ENCODE measurements at places on chromosomes 7 and 10. TPM values are rescaled to one million over a fixed set of nuclear protein-coding genes. Genes with fewer than 3 reads are reported as not detected.

- H3K4me1 ChIP-seq, result peaks cover 3% of the 10 kb centered on the region
- H3K27ac ChIP-seq, result no peak overlapping the region
- peaks cover 7% of the 10 kb centered on the region for H3K27me3 ChIP-seq
Observed at GRCh38 chr7:101211501-101211900, 5.9 kb downstream of the PLOD3 start.

- no peak for DNase-seq
- no peak overlapping the region for H3K4me3 ChIP-seq
- no peaks in the 10 kb centered on the region for H3K4me1 ChIP-seq
- no peak overlapping the region for H3K27ac ChIP-seq
Observed at GRCh38 chr7:132243051-132243450, 333.2 kb downstream of the PLXNA4 start.

DNA sequence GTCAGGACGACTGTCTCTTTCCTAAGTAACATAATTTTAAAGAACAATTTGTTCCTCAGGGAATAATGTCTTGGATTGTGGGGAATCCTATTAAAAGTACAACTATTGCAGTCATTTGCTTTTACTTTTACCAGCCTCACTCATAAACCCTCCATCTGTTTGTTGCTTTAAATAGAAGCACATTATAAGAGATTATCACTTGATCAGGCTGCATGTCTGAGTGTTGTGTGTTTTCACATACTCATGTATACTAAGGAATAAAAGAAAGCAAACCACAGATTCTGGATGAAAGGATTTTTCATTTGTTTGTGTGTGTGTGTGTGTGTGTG lies 1077.8 kb downstream of the KCNMA1 start:
- H3K4me1 ChIP-seq, result no peaks in the 10 kb centered on the region
- no peaks in the 10 kb centered on the region for H3K36me3 ChIP-seq
- H3K27me3 ChIP-seq, result no peaks in the 10 kb centered on the region
- no peak overlapping the region for H3K4me3 ChIP-seq
- H3K27ac ChIP-seq, result no peak overlapping the region

DNA sequence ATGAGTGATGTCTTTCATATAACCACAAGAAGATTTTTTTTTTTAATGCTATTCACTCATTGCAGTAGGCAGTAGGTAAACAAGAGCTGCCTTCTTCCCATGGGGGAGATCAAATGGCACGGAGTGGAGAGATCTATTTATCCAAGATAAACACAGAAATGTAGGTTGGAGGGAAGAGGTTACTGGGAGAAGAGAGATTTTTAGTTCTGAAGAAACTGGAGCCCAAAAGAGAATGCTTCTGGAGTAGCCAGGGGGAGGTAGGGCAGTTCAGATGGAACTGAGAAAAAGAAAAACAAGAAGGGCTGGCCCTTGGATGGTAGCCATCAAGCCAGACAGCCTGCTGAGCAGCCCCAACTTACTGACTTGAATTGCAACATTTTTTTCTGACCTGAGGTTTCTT lies 270.1 kb upstream of the TPK1 start:
- H3K4me1 ChIP-seq, result no peaks in the 10 kb centered on the region
- no peaks in the 10 kb centered on the region for H3K27me3 ChIP-seq
- DNase-seq, result no peak
- H3K36me3 ChIP-seq, result no peaks in the 10 kb centered on the region
- H3K4me3 ChIP-seq, result no peak overlapping the region

DNA sequence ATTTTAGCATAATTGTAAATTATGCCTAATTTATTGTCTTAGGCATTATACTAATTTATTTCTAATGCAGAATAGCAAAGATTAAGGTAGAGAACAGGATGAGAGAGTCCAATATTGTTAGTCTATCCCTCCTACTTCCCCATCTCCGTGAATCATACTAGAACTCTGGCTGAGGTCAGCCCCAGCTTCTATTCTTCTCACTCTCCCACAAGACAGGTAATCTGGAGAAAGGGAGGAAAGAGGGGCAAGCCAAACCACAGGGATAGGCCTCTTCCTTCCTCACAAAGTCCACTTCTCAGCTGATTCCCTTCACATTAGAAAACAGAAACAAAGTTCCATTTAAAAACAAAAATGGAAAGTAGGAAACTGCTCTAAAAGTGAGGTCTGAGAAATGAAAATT lies 117.5 kb upstream of the LAMB4 start:
- no peaks in the 10 kb centered on the region for H3K36me3 ChIP-seq
- DNase-seq, result no peak
- H3K27me3 ChIP-seq, result no peaks in the 10 kb centered on the region
- H3K4me1 ChIP-seq, result no peaks in the 10 kb centered on the region

GRCh38 chr10:131638880-131639278 lies 261.9 kb upstream of the PPP2R2D start:
- no peak overlapping the region for H3K4me3 ChIP-seq
- DNase-seq, result no peak
- H3K36me3 ChIP-seq, result no peaks in the 10 kb centered on the region

DNA sequence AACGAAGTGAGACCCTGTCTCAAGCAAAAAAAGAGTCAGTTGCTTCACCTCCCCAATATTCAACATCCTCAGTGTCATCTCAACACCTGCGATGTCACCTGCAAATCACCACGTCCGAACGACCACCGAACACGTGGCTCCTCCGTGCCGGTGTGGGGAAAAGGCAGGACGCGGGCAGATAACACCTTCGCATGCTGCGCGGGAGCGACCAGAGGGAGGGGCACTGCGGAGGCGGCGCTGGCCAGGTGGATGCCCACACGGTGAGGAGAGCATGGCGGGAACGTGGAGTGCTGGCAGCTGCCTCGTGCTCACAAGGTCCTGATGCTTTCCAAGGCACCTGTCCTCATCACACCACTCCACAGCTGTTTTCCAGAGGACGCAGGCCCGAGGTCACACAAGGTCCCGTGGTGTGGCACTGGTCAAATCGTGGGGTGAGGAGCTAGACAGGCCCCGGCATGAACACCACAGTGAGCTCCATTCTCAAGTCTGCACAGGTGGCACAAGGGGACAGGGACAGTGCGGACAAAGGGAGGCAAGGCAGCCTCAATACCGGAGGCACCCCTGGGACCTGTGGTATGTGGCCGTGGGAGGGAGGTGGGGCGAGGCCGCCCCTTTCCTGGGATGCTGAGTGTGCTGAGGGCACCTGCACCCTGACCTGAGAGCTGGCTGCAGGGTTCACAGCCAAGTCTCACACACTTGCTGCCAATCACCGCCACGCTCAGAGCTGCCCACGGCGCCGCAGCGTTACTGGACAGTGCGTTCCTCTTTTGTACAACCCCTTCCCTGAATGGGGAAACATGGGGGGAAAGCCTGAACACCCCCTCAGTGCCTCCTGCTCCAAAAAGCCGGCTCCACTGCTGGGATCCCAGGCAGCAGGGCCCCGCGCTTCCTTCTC lies 13.0 kb downstream of the TUBGCP2 start:
- H3K4me3 ChIP-seq, result no peak overlapping the region
- H3K4me1 ChIP-seq, result no peaks in the 10 kb centered on the region
- DNase-seq, result no peak
- peaks cover 91% of the 10 kb centered on the region for H3K36me3 ChIP-seq

DNA sequence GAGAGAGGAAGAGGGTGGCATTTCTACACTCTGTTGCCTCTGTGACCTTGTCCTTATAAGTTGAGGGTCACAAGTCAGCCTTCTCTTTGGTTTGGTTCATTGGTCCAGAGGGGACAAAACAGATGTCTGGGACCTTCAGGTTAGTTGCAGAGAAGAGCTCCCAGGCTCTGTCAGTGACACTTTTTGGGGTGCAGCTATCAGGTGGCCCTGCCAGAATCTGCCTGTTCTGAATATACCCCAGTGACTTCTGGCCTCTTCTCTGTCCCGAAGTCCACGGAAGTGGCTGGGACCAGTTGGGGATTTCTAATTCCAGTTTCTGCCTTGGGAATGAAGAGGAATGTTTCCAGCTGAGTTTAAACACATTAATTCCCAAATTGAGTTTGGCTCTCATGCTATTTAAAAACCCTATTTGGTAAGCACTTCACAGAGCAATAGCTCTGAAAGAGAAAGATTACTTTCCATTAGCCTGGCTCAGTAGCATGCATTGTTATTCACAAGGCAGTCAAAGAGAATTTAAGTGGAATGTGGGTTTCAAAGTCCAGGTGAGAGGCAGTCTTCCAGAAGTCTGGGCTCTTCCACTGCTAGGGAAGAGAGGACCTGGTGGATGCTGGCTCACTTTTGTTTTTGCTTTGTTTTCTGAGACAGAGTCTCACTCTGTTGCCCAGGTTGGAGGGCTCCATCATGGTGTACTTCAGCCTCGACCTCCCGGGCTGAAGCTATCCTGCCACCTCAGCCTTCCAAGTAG lies 237.8 kb upstream of the GALNT17 start:
- no peak overlapping the region for H3K4me3 ChIP-seq
- no peak for DNase-seq
- H3K36me3 ChIP-seq, result no peaks in the 10 kb centered on the region
- no peaks in the 10 kb centered on the region for H3K4me1 ChIP-seq

- no peaks in the 10 kb centered on the region for H3K36me3 ChIP-seq
- no peaks in the 10 kb centered on the region for H3K4me1 ChIP-seq
- no peak overlapping the region for H3K4me3 ChIP-seq
- H3K27me3 ChIP-seq, result no peaks in the 10 kb centered on the region
- no peak for DNase-seq
Observed at GRCh38 chr7:91034459-91035368, 229.5 kb upstream of the FZD1 start.

GRCh38 chr10:32556783-32557395 lies 110.9 kb downstream of the CCDC7 start:
- no peaks in the 10 kb centered on the region for H3K4me1 ChIP-seq
- H3K27me3 ChIP-seq, result no peaks in the 10 kb centered on the region
- no peaks in the 10 kb centered on the region for H3K36me3 ChIP-seq
- DNase-seq, result no peak

DNA sequence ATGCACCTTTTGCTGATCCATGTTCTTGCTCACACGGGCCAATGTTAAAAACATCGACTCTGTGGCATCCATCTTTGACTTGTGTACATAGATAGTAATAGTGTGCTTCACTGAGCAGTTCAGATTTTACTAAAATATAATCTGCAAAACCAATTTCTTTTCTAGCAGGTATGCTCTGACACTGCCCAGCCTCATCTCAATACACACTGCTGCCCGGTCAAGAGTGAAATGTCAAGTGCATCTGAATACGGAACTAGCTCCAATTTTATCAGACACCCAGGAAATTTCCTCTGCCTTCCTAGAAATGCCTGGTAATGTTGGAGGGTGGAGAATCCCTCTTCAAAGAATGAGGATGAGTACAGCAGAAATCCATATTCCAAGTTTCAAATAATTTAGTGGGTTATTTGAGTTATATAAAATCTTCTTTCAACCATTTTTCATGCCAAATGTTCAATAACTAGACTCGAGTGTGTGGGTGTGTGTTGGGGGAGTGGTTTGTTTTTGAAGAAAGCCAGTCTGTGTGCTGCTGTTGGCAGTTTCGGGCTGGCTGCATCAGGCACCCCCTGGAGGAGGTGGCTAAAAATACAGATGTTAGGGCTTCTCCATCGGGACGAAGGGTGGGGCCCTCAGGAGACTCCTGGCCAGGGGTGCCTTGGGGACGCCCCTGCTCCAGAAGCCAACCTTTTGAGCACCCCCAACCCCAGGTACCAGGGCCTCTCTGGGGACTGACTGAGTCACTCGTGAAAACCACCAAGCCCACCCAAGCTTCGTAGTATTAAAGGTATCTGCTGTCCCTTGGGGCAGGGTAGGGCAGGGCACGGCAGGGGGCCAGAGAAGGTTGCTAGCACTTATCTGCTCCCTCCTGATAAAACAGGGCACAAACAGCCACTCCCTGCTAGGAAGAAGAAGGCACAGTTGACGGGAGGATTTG lies 15.4 kb downstream of the CTBP2 start:
- H3K27me3 ChIP-seq, result no peaks in the 10 kb centered on the region
- H3K4me3 ChIP-seq, result no peak overlapping the region
- no peak overlapping the region for H3K27ac ChIP-seq
- no peaks in the 10 kb centered on the region for H3K36me3 ChIP-seq

DNA sequence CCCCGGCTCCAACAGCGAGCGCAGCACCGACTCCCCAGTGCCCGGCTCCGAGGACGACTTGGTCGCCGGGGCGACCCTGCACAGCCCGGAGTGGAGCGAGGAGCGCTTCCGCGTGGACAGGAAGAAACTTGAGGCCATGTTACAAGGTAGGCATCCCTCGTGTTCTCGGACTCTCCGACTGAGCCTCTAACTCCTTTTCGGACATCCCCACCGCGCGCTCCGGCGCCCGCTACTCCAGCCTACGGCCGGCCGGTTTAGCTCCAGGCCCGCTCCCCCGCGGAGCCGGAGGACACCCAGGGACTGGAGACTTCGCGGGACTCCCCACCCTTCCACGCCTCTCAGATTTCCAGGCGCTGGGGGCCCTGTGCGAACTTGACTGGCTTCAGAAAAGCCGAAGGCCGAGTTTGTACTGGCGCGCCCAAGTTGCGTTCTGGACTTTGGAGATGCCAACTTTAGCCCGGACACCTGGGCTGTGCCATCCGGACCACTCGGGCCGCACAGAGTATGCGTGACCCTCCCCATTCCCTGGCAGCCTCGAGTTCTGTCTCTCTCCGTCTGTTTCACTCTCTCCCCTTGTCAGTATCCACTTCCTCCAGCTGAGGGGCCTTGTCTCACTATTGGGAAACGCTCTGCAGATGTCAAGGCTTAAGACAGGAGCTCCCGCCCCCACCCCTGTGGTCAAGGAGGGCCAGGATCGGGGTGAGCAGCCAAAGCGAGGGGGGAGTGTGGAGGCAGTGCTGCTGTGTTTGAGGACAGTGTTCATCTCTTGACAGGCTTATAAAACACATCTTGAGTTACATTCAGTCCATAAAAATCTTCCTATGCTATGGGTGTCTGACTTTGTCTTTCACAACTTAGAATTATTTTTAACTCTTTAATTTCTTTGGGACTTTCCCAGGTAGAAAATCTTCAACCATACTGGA lies 777 bp downstream of the BICC1 start:
- peak; percentile 38 for DNase-seq
- H3K27me3 ChIP-seq, result peaks cover 23% of the 10 kb centered on the region
- H3K4me3 ChIP-seq, result peak overlapping the region; percentile 55
- peak overlapping the region; percentile 5 for H3K27ac ChIP-seq
- peaks cover 13% of the 10 kb centered on the region for H3K4me1 ChIP-seq

DNA sequence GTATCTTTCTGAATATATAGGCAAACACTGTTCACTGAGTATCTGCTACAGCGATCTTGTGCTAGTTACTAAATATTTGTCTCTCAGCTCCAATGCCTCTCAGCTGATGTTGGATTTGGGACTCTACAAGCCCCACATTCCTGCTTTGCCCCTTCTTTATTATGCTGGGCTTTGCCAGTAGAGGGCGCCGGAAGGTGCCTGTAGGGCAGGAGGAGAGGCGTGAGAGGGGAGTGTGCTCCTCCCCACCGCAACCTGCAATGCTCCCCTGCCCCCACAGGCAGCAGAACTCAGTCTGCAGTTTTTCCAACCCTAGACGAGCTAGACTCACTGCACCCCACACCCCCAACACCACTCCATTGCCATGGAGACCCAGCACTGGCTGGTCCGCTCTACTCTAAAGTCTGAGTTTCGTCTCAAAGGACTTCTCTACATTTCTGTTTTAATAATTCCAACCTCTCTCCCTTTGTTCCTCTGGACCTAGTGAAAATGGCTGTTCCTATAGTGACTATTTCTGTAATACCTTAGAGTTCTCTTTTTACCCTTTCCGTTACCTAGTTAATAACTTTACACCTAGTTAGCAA lies 337.6 kb downstream of the CCSER2 start:
- H3K27me3 ChIP-seq, result no peaks in the 10 kb centered on the region
- no peaks in the 10 kb centered on the region for H3K36me3 ChIP-seq
- H3K4me3 ChIP-seq, result no peak overlapping the region
- no peak overlapping the region for H3K27ac ChIP-seq
- H3K4me1 ChIP-seq, result no peaks in the 10 kb centered on the region

GRCh38 chr7:114426824-114427223 lies 12.2 kb downstream of the FOXP2 start:
- no peak overlapping the region for H3K27ac ChIP-seq
- no peak overlapping the region for H3K4me3 ChIP-seq
- no peaks in the 10 kb centered on the region for H3K36me3 ChIP-seq

The BAZ1B gene
- total RNA-seq, result 50.1 TPM

The TDRD1 gene
- total RNA-seq, result 0.52 TPM

The RET gene
- 0.33 TPM for total RNA-seq

The ERVW-1 gene
- total RNA-seq, result not detected

The UBTD1 gene
- 2.5 TPM for total RNA-seq

All from thymus (tissue), 14 donors.